Stimulated activated CD4-positive, alpha-beta T cell treated with anti-CD3 and anti-CD28 coated beads, TNF-alpha, amount 100 ng/mL, for 4 hours (primary cell): ENCODE measurements at places on chromosomes 11 and 22.

DNA sequence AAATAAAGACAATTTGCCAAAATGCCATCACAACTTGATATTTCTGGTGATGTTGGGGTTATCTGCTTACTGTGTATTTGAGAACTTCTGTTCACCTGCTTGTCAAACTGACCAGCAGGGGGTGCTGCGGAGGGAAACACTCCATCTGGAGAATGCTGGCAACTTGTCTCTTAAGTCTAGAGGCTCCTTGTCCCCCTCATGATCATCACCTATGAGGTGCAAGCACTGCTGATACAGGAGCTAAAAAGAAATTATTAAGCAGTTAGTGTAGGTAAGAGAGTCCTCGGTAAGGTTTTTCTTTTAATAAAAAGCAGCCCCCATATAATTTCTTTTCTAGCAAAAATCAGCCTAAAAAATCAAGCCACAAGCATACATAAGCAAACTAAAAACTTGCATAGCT, 32.7 kb upstream of the GLYATL1B start:
- DNase-seq: peak; percentile 68

GRCh38 chr11:61756452-61757212, 4.2 kb downstream of the MYRF start:
- no peak for DNase-seq

DNA sequence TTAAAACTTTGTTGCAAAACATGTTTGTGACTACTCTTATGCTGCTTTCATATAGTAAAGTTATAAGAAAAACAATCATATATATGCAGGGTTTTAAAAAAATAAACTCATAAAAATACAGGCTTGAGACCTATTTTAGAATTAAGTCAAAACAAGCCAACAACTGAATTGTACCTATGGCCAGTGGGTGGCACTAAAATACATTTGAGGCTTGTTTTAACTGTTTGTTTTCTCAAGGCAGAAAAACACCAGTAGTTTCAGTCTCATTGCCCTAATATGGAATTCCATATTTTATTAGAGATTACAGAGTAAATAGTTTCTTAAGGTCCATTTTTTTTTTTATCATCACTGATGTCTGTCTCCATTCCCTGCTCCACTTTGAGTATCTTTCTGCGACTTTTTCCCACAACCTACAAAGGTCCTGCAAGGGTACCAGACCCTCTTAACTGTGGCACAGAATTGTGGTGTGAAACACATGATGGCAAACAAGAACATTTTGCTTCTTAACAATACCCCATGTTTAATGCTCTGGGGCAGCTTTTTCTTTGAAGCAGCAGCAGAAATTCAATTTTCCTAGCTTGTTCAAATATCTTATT, 8.5 kb upstream of the CCDC89 start:
- DNase-seq: no peak

DNA sequence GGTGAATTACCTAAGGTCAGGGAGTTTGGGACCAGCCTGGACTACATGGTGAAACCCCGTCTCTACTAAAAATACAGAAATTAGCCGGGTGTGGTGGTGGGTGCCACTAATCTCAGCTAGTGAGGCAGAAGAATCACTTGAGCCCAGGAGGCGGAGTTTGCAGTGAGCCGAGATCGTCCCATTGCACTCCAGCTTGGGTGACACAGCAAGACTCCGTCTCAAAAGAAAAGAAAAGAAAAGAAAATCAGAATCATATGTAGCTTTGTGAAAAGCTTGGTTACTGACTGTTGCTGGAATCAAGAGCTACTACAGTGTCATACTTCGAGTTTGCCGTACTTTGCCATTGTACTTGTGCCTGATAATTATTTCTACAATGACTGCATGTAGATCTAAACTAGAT, 4.2 kb upstream of the TMEM135 start:
- no peak for DNase-seq

GRCh38 chr11:107272561-107272960, 185.1 kb downstream of the CWF19L2 start:
- DNase-seq: no peak

DNA sequence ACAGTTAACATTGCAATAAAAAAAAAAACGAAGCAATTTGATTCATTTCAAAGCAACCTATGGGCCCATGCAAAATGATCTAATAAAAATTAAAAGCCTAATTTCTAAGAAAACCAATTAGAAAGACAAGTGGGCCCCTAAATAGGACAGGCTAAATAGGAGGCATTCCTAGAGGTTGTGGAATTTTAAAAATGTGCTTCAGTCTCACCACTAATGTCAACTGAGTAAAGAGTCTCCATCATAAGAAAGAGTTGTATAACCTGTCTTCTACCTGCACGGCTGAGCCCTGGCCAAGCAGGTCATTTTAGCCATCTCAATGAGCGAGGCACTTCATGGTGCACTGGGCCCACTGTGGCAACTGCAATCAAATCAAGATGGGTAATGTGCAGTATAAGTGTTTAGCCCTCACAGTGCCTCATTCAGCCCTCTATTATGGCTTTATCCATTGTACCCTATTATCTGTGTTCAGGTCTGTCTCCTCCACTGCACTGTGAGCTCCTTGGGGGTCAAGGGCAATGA, 76.4 kb downstream of the PRSS23 start:
- DNase-seq: no peak

DNA sequence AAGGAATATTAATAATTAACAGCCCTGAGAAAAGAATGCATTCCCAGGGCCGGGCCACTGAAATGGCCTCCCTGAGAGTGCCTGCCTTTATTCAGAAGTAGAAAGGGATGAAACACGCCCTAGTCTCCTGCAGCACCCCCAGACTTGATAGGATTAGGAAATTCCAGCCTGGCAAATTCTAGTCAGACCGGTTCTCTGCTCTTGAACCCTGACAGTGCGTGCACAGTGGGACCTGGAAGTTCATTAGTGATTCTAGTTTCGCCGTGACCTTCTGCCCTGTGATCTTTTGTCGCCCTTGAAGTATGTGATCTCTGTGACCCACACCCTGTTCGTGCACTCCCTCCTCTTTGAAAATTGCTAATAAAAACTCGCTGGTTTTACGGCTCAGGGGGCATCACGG, 2.1 kb upstream of the GSTP1 start:
- DNase-seq: no peak

DNA sequence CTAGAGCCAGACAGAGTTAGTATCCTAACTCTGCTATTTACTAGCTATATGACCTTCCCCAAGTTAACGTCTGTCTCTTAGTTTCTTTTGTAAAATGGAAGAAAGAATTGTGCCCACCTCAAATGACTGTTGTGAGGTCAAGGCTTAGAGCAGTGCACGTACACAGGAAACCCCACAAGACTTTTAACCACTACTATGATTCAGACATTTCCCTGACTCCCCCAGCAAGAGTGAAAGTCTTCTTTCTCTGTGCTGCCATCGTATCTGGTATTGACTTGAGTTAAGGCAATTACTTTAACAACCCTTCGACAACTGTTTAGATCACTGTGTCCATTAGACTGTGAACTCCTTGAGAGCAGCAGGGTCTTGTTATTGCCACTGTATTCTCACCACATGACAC, 2.6 kb upstream of the OR52W1 start:
- no peak for DNase-seq

DNA sequence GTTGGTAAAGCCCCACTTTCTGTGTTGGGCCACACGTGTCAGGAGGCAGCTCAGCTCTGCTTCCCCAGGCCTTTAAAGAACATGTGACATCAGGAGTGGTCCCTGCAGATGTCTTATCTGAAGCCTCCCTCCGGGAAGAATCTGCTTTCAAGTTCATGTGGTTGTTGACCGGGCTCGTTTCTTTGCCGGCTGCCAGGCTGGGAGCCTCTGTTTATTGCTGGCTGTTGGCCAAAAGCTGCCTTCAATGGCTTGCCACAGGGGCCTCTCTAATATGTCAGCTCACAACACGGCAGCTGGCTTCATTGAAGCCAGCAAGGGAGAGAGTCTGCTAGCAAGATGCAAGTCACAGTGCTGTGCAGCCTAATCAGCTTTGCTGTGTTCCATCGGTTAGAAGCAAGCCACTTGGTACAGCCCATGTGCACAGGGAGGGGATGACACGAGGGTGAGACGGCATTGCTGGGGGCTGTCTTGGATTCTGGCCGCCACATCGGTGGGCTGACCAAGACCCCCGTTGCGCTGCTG, 14.6 kb downstream of the MRGPRF start:
- no peak for DNase-seq

- no peak for DNase-seq
These were observed 30.6 kb downstream of the ARVCF start for GRCh38 chr22:19986011-19986409.

DNA sequence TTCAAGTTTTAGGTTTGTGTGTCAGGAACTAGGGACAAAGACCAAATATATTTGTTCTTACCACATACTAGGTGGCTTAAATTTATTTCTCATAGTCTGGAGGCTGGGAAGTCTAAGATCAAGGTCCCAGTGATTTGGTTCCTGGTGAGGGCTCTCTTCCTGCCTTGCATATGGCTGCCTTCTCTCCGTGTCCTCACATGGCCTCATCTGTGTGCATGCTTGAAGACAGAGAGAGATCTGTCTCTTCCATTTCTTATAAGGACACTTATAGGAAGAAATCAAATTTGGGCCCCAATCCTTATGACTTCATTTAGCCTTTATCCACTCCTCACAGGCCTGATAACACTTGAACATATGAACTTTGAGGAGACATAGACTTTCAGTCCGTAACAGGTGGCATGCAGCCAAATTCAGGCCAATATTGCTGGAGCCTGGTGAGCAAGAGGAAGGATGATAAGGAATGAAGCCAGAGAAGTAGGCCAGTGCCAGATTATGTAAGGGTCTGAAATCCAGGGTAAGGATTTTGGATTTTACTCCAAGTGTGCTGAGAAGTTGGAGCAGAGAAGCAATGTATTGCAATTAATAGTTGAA, 35.1 kb downstream of the TTC17 start:
- no peak for DNase-seq

DNA sequence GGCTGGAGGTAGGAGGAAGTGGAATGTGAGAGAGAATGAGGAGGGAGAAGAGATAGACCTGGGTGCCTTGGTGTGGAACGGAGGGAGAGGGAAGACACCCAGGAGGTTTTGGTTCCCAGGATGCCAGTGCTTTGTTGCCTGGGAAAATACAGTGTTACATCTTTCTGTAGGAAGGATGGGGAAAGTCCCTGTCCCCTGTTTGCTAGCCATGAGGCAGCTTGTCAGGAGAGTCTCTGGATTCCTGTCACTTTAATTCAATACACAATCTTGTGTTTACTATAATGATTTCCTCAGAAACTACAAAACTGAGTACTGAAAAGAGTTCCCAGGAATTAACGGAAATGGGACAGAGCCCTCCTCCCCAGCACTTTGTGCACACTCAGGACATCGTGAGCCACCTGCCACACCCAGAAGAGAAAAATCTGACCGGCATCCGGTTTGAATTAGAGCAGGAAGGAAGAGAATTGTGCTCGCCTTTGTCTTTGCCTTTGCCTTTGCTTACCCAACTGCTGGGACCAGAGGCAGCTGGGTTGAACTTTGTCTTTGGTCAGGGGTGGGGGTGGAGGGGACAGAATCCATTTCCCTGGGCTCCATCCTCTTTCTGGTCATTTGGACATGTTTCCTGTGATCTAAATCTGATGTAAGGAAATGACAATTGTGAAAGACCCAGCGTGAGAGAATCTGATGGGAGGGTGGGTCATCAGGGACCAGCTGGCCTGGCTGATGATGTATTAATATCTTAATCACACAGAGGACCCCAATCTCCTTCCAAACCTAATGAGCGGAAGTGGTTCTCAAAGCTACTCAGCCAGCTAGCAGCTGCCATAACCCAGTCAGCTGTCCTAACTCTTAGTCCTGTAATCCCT, 1.3 kb upstream of the LIMK2 start:
- no peak for DNase-seq

- DNase-seq: no peak
These were observed 106.2 kb downstream of the IGLL1 start for GRCh38 chr22:23473901-23474300.

DNA sequence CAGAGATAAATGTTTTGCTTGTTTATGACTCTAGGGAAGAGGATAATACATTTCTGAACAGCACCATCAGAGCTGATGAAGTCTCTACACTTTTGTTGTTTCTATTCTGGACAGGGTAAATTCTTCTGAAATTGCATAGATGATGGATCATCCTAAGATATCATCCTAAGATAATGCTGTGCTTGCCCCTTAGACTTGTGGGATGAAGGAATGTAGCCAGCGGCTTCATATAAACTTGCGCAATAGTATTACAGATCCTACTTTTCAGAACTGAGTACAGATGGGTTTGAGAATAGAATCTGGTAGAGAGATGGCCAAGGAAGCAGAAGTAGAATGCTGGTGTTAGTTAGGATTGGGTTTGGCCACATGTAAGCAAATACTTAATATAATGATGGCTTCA, 61.0 kb downstream of the NCAM1 start:
- DNase-seq: no peak

DNA sequence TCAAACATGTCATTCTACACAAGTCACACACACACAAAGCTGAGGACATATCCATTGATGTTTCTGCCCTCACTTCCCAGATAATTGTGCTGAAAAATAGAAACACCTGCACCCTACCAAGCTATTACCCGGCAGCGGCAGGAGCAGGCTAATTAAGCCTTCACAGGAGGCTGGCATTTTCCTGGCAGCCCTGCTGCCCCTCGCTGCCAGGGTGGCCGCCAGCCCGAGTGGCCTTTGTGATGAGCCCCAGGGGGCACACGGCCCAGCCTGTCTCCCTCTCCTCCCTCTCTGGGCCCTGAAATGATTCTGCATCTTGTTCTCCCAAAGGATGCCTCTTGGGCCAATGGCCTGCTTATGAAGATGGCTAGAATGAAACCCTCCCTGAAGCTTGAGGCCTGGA, 76.2 kb upstream of the TP53I11 start:
- DNase-seq: no peak

DNA sequence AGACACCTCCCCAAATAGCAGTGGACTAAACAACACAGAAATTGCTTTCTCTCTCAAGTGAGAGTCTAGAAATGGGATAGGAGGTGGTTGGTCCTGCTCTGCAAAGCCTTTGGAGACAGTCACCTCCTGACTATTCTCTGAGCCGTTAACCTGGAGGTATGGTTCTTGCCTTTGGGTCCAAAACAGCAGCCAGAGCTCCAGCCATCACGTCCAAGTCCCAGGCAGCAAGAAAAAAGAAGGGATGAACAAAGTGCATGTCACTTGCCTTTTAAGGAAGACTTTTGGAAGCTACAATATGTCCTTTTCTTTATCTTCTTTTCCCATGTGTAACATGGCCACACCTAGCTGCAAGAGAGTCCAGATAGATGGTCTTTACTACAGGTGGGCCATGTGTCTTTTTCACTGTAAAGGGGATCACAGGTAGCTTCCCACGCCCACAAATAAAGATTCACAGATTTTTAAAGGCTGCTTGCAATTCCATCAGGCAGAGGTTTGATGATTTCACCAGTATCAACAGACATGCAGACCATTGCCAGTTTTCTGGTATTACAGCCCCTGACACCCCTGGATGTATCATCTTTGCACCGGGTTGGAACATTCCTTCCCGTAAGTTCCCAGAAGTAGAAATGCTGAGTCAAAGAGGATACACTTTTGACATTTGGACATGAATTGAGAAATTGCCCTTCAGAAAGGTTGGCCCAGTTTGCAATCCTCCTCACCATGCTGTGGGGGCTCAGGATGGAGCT, 66.0 kb downstream of the MYEOV start:
- no peak for DNase-seq

- no peak for DNase-seq
These were observed 1.7 kb downstream of the PPFIBP2 start for GRCh38 chr11:7515447-7515886.
